RWPE2 (cell line): ENCODE measurements at places on chromosomes 16 and 17.

- DNase-seq, result no peak
Observed at GRCh38 chr16:15592324-15592723, 50.6 kb downstream of the MARF1 start.

DNA sequence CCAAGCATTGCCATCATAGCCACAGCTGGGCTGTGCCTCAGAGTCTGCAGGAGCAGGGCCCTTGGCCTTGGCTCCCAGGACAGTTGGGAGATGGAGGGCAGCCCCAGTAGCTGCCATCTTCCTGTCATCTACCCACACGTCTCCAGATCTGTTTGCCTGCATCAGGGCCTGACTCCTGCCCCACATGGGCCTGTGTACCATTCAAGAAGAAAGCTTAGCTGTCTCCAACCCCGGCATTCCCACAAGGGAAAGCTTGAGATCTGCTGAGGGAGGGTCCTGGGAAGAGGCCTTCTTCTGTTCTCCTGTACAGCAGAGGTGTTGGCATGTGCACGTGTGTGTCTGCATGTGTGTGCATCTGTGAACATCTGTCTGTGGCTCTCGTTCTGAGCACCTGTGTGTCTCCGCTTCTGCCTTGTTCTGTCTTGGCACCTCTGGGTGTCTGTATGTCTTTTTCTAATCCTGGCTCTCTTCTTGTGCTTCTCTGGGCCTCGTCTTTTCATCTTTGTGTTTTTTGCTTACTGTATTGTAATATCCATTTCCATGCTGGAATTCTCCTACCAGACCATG is 122.2 kb downstream of the MRM1 start:
- DNase-seq, result no peak

GRCh38 chr16:2358811-2359210 is 18.3 kb upstream of the ABCA3 start:
- no peak for DNase-seq

- DNase-seq, result no peak
Observed at GRCh38 chr16:81652798-81653505, 126.1 kb upstream of the PLCG2 start.

DNA sequence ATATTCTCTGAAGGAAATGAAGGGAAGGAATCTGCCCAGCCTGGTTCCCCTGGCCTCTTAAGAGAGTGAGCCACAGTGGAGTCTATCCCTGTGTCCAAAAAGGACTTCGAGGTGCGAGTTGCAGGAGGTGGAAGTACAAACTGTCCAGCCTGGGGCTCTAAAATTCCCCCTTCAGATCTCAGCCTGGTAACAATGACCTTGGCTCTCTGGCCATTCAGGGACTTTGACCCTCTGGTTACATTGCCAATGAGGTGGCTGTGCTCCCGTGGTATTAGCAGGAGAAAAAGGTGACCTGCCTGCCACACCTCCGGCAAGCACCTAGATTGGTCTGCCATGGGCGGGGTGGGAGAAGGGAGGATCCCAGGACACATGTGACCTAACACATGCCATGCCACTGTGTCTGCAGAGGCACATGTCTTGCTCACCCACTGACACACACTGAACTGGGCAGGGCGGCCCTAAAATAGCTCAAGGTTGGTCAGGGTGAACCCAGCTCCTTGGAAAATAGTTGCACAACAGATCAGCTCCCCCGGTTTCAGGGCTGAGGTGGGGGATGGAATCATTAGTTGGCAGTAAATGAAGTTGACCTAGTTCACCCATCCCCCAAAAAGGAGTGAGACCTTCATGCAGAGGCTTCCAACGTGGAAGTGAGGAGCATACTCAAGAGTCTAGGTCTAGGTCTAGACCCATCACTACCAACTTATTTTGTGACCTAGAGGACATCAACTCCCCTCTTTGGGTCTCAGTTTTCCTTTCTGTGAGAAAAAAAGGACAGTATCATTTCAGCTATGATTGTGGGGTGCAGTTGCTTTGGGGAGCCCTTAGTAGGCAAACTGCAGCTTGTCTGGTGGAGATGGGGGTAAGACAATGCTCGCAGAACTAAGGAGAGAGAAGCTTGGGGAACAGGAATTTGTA is 2.2 kb downstream of the NR1D1 start:
- DNase-seq, result no peak

GRCh38 chr17:77796176-77796860 is 162.2 kb upstream of the TNRC6C start:
- DNase-seq, result peak; percentile 54

- no peak for DNase-seq
Observed at GRCh38 chr17:76753061-76753961, 15.4 kb downstream of the MFSD11 start.

GRCh38 chr16:8861563-8862308 is 7.1 kb downstream of the CARHSP1 start:
- DNase-seq, result no peak

DNA sequence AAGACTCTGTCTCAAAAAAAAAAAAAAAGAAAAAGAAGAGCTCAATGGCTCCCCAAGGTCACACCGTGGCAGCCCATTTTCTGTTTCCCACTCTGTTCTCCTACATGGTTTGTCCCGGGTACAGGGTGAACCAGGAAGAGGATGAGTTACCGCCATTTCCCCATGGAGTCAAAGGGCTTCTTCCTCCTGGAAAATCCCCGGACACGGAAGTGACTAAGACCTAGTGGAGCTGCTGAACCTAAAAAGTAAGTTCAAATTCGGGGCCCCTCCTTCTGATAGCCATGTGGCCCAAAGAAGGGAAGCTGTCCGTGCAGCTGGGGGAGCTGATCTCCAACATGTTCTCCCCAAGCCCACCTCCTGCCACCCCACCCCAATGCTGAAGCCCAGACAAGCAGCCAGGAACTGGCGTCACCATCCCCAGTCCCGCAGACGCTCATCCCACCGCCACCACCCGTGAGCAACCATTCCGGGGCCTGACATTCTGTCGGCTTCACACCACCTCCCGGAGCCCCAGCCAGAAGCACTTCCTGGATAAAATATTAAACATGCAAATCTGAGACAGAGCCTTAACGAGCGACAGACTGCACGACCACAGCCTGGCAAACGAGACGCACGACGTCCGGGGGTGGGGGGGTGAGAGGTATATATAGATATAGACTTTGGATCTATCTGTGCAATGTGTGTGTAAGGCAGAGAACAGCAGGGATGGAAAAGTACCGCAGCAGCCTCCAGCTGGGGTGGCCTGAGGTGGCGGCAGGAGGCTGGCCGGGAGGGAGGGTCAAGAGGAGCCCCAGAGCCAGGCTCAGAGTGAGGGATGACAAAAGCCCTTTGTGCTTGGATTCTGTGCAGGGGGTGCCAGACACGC is 17.6 kb downstream of the EPOP start:
- no peak for DNase-seq

DNA sequence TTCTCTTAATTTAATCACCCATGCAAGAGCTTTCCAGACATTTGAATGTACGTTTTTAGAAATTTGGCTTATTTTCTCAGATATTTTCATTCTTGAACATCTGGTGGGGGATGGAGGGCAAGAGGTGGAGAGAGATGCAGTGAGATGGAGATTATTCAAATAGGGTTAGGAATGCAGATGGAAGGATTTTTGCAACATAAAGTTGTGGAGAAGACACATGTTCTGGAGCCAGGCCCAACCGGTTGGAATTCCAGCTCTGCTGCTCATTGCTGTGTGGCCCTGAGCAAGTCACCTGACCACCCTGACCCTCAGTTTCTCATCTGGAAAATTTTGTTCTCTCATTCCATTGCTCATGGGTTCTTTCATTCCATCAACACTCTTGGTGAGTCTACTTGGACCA is 66.9 kb downstream of the IRX3 start:
- no peak for DNase-seq

DNA sequence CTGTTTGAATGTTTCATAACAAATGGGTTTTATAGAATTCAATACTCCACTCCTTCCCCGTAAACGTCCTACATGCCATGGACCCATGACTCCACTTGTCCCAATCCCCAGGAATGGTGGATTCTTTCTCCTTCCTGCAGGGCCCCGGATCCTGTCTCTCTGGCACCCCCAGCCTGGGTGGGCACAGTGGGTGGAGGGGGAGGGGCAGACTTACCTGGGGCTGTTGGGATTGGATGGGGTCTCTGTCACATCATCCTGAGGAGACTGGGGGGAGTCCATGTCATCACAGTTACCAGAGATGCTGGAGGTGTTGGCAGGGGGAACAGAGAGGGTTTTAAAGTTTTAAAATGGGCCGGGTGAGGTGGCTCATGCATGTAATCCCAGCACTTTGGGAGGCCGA is 13.2 kb downstream of the TRPV3 start:
- no peak for DNase-seq

DNA sequence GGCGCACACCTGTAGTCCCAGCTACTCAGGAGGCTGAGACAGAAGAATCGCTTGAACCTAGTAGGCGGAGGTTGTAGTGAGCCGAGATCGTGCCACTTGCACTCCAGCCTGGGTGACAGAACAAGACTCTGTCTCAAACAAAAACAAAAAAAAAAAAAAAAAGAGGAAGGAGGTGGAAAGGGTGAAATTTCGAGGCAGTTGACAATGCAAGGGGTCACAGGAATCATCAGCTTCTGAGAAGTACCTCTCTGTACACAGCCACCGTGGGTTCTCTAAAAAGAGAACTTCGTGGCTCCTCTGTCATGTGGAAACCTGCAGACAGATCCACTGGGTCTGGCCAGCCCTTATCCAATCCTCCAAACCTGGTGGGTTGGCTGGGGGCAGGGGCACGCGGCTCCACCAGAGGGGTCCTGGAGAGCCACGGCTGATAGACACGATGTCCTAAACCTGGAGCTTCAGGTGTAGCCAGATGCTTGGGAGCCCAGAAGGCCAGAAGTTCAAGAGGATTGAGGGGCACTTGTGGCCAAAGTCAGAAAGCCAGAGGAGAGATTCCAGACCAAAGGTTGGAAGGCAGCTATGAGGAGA is 540 bp upstream of the CD300LF start:
- no peak for DNase-seq

GRCh38 chr16:56911771-56912571 is 20.0 kb upstream of the HERPUD1 start:
- DNase-seq, result no peak

- no peak for DNase-seq
Observed at GRCh38 chr16:15932939-15933338, 16.5 kb upstream of the ABCC1 start.

DNA sequence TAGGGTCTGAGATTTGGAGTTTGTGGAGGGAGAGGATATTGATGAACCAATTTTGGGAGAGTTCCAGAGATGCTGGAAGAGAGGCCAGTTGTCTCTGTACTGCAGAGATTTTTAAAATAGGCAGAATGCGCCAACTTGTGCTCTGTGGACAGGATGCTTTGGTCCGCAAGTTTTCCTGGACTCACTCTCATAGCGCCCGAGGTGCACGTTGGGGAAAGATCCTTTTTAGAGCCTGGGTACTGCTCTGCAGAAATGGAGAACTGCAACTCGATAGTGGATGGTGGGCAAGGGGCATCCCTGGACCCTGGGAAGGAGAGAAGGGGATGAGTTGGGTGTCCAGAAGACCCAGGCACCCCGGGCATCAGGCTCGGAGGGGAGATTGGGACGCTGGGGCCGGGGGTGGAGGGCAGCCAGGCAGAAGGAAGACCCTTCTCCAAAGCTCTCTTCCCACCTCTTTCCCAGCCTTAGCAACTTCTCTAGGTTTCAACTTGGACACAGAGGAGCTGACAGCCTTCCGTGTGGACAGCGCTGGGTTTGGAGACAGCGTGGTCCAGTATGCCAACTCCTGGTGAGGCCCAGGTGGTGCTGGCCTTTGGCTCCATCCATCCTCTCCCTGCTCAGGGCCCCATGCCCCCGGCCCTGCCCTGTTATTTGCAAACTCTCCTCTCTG is 590 bp downstream of the ITGAX start:
- peak; percentile 34 for DNase-seq

GRCh38 chr17:48757524-48757961 is 29.0 kb upstream of the HOXB13 start:
- no peak for DNase-seq

DNA sequence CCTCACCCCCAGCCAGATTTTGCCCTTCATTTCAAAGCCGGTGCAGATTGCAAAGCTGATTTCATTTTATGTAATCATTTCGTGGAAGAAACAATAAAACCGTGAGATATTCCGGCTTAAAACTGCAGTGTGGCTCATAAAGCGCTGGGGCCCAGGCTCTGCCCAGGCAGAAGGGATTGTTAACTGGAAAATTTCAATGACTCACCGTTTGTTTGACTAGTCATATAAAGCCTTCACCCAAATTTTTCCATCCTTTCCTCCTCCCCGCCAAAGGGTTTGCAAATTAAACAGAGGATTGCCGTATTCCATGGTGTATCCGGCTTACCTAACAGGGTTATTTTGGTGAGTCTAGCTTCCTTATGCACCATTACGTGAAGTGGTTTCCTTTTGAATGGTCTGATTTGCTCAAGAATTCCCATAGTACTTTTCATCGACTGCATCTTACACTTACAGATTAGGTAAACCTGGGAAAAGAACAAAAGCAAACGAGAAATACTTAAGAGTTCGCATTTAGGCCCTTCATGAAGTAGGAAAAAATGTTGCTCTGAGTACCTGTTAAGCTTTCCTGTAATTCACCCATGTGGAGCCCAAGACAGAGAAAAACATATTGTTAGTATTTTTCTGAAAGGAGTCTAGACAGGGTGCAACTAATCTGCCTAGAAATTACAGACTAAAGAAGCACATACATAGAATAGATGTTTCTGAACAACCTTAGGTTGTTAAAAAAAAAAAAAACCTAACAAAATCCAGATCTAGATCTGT is 949 bp upstream of the GSPT1 start:
- no peak for DNase-seq

DNA sequence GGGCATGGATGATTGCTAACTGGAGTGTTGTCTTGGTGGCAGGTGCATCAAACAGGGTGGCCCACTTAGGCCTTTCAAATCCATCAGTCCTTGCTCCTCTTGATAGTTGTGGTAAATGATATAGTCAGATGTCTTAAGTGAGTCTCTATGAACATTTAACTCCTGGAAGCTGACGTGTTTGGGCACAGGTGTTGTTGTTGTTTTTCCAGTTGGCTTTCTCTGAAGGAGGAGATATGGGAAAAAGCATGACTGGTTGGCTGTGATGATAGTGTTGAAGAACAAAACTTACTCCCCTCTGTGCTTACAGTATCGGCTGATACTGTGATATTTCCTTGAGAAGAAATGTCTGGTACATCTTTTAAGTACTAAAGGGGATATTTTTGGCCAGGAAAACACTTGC is 18.0 kb downstream of the TNRC6A start:
- DNase-seq, result no peak

DNA sequence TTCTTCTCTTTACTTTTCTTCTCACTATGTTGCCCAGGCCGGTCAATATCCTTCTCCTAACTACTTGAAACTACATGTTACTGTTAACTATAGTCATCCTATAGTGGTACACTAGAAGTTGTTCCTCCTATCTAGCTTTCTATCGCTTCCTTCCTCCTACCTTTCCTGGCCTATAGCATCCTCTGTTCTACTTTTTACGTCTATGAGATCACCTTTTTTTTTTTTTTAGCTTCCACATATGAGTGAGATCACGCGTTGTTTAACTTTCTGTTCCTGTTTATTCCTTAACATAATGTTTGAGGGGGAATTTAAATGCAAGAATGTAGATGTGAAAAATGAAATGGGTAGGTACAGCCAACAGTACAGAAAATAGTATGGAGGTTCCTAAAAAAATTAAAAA is 30.5 kb upstream of the YPEL2 start:
- no peak for DNase-seq

- no peak for DNase-seq
Observed at GRCh38 chr16:80208015-80208414, 332.8 kb upstream of the DYNLRB2 start.

GRCh38 chr16:69595127-69596036 is 29.6 kb downstream of the NFAT5 start:
- DNase-seq, result no peak
